ENCODE measurements at places on chromosomes 4 and X. TPM values are rescaled to one million over a fixed set of nuclear protein-coding genes. Genes with fewer than 3 reads are reported as not detected.

DNA sequence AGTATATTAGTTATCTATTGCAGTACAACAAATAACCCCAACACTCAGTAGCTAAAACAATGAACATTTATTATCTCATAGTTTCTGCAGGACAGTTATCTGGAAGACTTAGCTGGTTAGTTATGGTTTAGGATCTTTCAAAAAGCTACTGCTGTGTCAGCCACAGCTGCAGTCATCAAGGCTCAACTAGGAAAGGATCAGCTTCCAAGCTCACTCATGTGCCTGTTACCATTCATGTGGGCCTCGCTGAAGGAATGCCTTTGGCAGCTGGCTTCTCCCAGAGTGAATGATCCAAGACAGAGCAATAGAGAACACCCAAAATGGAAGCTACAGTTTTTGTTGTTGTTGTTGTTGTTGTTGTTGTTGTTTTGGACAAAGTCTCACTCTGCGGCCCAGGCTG lies 13.5 kb upstream of the PRSS48 start:
- DNase-seq: no peak

DNA sequence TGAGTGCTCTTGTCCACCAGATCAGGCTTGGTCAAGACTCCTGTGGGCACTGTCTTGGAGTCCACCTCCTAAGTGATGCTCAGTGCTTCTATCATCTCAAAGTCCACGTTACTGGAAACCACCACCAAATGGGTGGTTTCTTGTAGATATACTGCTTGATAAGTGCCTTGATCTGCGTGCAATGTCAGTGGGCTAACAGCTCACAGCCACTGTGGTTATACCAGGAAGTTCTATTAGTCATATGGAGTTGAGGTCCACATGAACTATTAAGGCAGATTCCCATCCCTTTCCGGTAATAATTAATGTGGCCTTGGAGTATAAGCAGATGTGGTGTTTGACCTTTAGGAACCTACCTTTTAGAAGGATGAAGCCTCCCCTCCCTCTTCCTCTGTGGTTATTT lies 161.9 kb downstream of the ZNF518B start:
- DNase-seq: no peak

DNA sequence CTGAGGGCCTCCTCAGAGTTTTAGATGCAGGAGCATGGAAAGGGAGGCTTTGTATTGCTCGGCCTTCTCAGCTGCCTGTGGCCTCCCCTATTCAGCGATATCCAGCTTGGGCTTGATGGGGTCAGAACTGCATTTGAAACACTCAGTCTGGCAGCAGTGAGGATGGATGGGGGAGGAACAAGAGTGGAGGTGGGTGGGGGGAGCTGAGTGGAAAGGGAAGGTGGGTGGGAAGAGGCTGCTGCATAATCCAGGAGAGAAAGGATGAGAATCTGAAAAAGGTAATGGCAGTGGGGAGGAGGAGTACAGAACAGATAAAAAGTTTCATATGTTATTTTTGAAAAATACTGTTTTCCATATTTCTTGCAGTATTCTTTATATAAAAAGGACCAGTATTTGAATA lies 202.7 kb downstream of the SLC4A4 start:
- no peak for DNase-seq

DNA sequence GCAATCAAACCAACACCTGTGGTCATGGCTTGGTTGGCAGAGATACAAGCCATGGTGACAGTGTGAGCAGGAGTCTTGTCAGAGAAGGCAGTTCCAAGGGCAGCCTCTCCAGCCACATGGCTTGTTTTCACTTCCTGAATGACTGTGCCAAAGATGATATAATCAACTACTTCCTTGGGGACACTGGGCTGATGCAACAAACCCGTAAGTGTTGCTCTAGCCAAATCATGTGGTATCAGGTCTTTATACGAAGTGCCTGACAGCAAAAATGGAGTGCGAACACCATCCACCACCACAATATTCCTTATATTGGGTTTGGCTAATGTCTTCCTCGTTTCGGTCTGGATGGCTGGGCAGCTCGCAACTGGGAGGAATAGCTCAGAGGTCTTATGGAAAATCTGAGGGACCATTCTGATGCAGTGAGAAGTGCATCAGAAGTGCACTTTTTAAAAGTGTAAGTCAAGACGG lies 922.0 kb downstream of the NLGN4X start:
- DNase-seq: no peak

DNA sequence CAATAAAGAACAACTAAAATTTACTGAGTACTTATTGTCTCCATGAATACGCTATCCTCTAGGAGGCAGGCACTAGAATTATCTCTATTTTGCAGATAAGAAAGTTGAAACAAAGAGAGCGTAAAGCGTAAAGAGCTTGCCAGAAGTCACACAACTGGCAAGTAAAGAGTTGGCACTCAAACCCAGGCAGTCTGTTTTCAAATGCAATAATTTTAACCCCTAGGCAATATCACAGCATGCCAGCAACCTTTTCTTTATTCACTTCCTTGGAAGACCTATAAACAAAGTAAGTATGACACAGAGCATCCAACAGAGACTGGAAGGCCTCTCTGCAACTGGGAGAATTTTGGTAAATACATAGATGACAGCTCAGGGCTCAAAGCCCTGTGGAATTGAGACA lies 23.2 kb upstream of the AMELX start:
- DNase-seq: no peak

DNA sequence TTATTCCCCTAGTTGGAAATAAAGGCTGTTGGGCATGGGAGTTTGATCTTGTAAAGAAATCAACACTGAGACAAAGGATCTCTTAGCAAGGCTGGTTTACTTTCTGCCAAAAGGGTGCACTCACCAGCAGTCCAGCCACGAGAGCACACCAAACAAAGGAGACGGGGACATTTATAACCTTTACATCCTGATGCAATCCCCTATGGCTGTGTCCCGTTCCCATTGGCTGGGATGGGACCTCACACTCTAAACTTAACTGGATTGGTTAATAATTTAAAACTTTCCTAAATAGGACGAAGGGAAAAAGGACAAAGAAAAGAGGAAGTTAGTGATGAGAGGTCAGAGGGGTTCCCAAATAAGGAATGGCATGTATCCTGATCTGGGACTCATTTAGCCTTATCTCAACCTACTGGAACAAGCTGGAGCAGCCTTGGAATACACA lies 17.9 kb downstream of the METAP1 start:
- no peak for DNase-seq

DNA sequence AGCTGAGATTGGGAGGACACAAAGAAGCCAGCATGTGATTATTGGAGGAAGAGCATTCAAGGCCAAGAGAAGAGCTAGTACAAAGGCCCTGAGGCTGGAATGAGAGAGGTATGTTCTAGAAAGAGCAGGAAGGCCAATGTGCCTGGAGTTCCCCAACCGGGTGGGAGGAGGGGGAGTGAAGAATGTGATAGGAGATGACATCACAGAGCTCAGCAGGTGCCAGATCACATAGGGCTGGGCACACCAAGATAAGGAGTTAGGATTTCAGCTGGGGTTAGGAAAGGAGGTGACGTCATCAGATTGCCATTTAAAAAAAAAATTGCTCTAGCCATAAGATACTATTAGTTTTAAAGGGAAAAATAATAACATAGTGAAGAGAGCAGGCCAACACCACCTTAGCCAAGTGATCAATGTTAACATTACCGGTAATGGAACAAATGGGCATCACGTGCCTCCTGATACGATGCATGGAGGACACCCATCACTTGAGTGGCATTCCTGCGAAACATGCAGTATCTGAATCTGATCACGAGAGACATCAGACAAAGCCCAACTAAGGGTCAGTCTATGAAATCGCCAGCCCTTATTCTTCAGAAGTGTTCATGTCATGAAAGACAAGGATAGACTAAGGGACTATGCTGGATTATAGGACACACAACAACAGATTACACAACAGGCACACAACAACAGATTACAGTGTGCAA lies 344.3 kb downstream of the BCOR start:
- DNase-seq: no peak

DNA sequence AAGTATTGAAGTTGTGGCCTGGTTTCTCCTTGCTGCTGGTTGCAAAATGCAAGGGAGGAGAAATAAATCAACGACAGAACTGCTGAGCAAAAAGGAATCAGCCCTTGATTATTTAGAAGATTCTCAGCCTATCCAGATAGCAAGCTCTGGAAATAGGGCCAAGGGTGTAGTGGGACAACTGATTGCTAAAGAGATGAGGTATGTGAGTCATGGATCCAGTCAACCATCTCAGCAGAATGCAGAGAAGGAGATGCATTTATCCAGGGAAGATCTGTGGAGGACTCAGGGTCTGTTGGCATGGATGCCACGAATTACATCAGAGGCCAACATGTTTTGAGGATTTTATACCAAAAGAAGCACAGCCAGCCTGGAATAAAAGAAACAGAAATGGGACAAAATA lies 36.7 kb downstream of the FOXR2 start:
- DNase-seq: no peak

DNA sequence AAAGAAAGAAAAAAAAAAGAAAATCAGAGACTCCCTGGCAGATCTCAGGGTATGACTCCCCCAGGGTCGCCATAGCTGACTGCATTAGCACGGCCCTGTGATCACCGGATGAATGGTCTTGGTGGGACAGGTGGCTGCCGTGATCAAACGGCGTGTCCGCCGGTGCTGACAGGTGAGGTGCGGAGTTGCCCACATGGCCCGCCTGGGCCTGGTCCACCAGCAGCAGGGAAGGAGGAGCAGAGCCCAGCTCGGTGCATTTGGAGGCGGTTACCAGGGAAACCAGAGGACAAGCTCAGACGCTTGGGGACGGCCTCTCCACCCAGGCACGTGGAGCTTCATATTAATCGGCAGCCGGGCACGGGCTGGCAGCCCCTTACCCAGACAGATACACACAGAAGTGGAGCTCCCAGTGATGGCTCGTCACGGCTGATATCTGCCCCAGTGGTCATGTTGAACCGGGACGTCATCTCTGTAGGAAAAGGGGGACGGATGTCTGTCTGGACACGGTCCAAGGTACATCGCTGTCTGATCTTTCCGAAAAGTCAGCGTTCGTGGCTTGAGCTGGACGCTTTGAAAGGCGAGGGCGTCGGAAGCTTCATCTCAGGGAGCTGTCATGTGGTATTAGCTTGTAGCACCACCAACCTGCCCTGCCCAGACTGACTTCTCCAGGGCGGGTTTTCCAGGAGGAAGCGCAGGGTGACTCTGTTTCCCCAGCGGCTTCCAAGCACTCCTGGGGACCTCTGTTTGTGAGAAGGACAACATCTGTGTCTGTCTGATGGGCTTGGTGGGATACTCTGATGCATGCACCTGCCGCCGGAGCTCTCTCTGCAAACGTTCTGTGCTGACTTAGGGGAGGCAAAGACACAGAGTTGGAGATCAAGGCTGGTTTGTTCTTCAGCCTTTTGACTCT lies 180.7 kb downstream of the CRLF2 start:
- no peak for DNase-seq

- DNase-seq: no peak
Observed at GRCh38 chrX:85114776-85115175, 111.1 kb downstream of the APOOL start.

DNA sequence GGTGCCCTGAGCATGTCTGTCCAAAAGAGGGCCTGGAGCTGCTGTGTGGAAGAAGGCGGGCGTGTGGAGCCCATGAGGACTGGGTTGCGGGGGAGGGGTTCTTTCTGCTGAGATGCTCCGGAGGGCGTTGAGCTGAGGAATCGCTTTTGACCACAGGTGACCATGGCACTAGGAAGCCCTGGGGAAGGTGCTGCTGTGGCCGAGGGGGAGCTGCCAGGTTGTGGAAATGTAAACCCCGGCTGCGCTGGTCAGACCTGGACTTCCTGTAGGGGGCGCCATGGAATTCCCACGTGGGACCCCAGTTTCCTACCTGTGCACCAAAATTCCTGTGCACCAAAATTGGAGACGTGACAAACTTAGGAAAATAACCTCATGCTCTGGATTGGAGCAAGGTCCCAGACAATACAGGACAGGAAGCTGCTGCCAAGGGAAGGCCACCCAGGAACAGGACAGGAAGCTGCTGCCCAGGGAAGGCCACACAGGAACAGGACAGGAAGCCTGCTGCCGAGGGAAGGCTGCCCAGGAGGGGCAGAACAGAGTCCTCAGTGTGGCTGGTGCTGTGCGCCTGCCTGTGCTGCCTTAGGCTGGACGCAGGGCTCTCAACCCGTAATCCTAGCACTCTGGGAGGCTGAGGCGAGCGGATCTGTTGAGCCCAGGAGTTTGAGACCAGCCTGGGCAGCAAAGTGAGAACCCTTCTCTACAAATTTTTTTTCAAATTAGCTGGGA lies 28.4 kb upstream of the UVSSA start:
- no peak for DNase-seq

GRCh38 chr4:161252520-161253141 lies 911.2 kb downstream of the FSTL5 start:
- DNase-seq: no peak

The CT45A2 gene
- polyA plus RNA-seq: not detected

The POU3F4 gene
- 6.9 TPM for polyA plus RNA-seq

The EDA gene
- polyA plus RNA-seq: 5.8 TPM

The CPEB2 gene
- polyA plus RNA-seq: 17.9 TPM

The CSAG3 gene
- polyA plus RNA-seq: not detected

The UCP1 gene
- 0.11 TPM for polyA plus RNA-seq

The SLC10A3 gene
- 15.9 TPM for polyA plus RNA-seq

The NXF2 gene
- 0.62 TPM for polyA plus RNA-seq

The KLHL4 gene
- polyA plus RNA-seq: 8.2 TPM

The PDE6B gene
- 38.3 TPM for polyA plus RNA-seq
